ENCODE measurements at places on chromosomes 5 and 9. TPM values are rescaled to one million over a fixed set of nuclear protein-coding genes. Genes with fewer than 3 reads are reported as not detected.
A peak's percentile ranks its signal among the peaks of the same experiment; 100 is the strongest.

The PCDHA3 gene
- total RNA-seq, result 0.31 TPM

DNA sequence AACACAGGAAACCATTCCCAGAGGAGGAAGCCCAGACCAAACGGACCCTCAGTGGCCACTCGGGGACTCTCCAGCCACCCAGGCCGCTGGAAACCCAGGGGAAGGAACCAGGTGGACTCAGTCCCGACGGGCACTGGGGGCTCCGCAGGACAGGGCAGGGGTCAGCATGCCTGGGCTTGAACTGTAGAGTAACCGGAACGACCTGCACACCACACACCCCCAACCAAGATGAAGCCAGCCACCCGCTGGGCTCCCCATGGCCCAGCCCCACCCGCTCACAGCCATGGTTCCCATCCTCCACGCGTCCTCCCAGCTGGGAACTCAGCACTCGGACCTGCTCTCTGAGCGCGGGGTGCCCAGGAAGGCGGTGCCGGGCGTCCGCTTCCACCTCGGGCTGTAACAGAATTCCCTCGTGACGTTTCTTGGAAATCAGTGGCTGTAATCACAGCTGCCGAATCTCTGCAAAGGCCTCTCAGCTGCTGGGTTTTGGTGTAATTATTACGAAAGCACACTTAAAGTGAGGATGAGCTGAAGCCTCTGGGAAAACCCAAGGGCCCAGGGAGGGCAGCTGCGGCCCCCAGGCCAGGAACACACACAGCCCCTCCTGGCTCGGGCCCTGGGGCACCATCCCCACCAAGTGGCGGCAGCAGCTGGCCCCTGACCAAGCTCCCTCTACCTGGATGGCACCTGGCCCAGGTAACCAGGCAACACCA is 13.8 kb downstream of the NACC2 start:
- no peaks in the 10 kb centered on the region for H3K27me3 ChIP-seq
- peaks cover 9% of the 10 kb centered on the region for H3K36me3 ChIP-seq
- peak; percentile 82 for DNase-seq
- H3K4me1 ChIP-seq, result peaks cover 36% of the 10 kb centered on the region
- no peak overlapping the region for H3K4me3 ChIP-seq

GRCh38 chr9:112548051-112548440 is 61.4 kb downstream of the KIAA1958 start:
- H3K36me3 ChIP-seq, result no peaks in the 10 kb centered on the region
- H3K27ac ChIP-seq, result no peak overlapping the region
- no peak for DNase-seq
- peaks cover 6% of the 10 kb centered on the region for H3K4me1 ChIP-seq

GRCh38 chr9:93960221-93960970 is 5.2 kb upstream of the BARX1 start:
- H3K4me1 ChIP-seq, result no peaks in the 10 kb centered on the region
- H3K27ac ChIP-seq, result no peak overlapping the region
- H3K4me3 ChIP-seq, result no peak overlapping the region
- peaks cover 71% of the 10 kb centered on the region for H3K27me3 ChIP-seq
